Stimulated activated naive CD4-positive, alpha-beta T cell treated with Interleukin-2 at 50 U/mL for 16 hours (primary cell): ENCODE measurements at places on chromosomes 7 and 10.

DNA sequence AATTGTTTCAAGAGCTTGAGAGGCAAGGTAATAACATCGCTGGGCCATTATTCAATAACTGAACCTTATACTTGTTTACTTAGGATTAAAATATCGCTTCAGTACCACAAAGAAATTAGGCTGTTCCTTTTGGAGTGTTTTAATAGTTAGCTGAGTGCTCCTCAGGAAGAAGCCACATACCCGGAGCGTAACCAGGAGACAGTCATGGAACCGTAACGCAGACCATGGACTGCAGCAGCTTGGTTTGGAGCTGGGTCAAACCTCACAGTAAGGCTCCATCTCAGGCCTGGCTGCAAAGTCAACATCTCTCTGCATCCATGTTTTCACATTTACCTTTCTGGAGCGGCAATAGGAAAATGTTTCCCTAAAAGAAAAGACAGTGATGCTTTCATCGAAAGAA, 599.0 kb downstream of the TNS3 start:
- no peak for DNase-seq

DNA sequence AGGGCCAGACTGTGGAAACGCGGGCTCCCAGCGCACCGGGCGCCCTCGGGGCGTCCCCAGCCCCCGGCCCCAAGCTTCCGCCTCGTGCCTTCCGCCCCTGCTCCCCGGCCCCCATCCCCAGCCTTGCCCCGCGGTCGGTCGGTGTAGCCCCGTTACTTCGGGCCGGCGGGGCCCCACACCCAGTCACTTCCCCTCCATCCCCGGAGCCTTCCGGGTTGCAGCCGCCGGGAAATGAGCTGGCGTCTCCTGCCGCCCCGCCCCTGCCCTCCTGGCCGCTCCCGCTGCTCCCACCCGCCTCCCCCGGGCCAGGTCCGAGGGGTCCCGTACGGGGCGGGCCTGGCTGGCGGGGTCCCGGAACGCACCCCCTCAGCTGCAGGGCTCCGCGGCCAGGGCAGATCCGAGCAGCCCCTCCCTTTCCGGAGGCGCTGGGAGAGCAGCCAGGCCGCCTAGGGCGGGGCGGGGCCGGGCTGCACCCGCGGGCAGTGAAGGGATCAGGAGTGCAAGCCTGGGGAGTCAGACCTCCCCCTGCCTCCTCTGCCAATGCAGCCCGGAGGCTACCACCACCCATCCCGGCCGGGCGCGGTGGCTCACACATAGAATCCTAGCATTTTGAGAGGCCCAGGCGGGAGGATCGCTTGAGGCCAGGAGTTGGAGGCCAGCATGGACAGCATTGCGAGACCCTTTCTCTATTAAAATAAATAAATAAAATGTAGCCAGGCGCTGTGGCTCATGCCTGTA, 709 bp downstream of the ARPC1B start:
- DNase-seq, result peak; percentile 65

GRCh38 chr7:140889645-140890044, 35.1 kb downstream of the BRAF start:
- DNase-seq, result no peak

GRCh38 chr10:128498378-128498730, 372.1 kb upstream of the MKI67 start:
- DNase-seq, result no peak

DNA sequence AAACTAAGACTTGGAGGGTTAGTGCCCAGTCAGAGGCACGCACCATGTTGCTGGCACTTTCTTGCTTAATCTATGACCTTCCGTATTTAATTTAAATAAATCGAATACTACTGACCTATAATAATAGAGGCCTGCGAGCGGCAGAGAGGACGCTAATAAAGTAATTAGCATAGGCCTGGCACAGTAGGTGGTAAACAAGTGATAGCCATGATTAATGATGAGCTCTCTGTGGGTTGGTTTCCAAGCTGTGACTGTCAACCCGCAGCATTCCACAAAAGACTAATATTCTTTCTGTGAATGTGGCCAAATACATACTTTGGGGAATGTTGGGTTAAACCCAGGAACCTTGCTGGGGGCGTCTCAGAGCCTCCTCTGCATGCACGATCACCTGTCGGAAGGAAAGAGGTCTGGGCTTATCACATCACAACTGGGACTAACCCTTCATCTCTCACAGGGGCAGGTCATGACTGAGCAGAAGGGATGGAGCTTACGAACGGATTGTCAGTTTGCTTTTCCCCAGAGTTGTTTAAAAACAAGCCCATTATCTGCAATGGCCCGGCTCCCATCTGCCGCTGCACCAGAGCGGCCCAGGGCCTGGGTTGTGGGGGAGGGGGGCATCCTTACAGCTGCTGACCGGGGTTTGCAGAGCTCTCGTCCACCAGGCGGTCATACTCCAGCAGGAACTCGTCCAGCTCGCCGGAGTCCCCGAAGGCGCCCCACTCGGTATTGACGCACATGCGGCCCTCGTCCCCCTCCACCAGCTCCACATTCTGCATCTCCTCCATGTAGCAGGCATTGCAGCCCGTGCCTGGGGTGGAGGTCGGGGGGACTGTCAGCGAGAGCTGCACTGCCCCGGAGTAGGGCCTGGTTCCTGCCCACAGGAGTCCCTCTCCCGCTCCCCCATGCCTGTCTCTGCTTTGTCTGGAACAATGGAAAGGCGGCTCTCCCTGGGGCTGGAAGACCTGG, 6.2 kb upstream of the MYL7 start:
- no peak for DNase-seq
